ENCODE measurements at places on chromosomes 16 and 17. TPM values are rescaled to one million over a fixed set of nuclear protein-coding genes. Genes with fewer than 3 reads are reported as not detected.

RBFOX1 gene
- 1.8 TPM for polyA plus RNA-seq

TEX19 gene
- 0.09 TPM for polyA plus RNA-seq

KIF19 gene
- 0.56 TPM for polyA plus RNA-seq

AKAP1 gene
- 32.7 TPM for polyA plus RNA-seq

CRHR1 gene
- polyA plus RNA-seq: 0.40 TPM

TPSB2 gene
- polyA plus RNA-seq: not detected

SCIMP gene
- polyA plus RNA-seq: 1.4 TPM

CCL4 gene
- polyA plus RNA-seq: 34.9 TPM

ADAP2 gene
- polyA plus RNA-seq: 3.5 TPM

IL34 gene
- polyA plus RNA-seq: 1.0 TPM

KRT40 gene
- 0.07 TPM for polyA plus RNA-seq

SOX15 gene
- 2.6 TPM for polyA plus RNA-seq

KRT33B gene
- polyA plus RNA-seq: not detected

MRPS23 gene
- polyA plus RNA-seq: 45.8 TPM

RHBDL1 gene
- polyA plus RNA-seq: 1.2 TPM

PYDC1 gene
- not detected for polyA plus RNA-seq

DNAH2 gene
- 0.42 TPM for polyA plus RNA-seq

RAB26 gene
- polyA plus RNA-seq: 4.0 TPM

NPTX1 gene
- polyA plus RNA-seq: 0.70 TPM

CENPN gene
- polyA plus RNA-seq: 21.9 TPM

KRTAP4-9 gene
- polyA plus RNA-seq: not detected

TP53TG3B gene
- polyA plus RNA-seq: not detected

VAT1L gene
- polyA plus RNA-seq: 5.4 TPM

RND2 gene
- polyA plus RNA-seq: 2.6 TPM

KRTAP2-3 gene
- polyA plus RNA-seq: not detected

SMIM36 gene
- 0.07 TPM for polyA plus RNA-seq

MFAP4 gene
- polyA plus RNA-seq: 872 TPM

MAPK8IP3 gene
- polyA plus RNA-seq: 35.3 TPM

AANAT gene
- polyA plus RNA-seq: 0.22 TPM

CCL2 gene
- 25.4 TPM for polyA plus RNA-seq

ZBTB4 gene
- 42.6 TPM for polyA plus RNA-seq

PTRH2 gene
- polyA plus RNA-seq: 22.3 TPM

HSD11B2 gene
- 47.4 TPM for polyA plus RNA-seq

KRT12 gene
- 0.27 TPM for polyA plus RNA-seq

ZDHHC1 gene
- polyA plus RNA-seq: 18.0 TPM

TSPOAP1 gene
- 26.9 TPM for polyA plus RNA-seq

USP10 gene
- polyA plus RNA-seq: 140 TPM

SDR42E2 gene
- 0.18 TPM for polyA plus RNA-seq

HP gene
- 0.68 TPM for polyA plus RNA-seq

PLK1 gene
- polyA plus RNA-seq: 27.9 TPM

TELO2 gene
- polyA plus RNA-seq: 30.0 TPM

DOC2A gene
- polyA plus RNA-seq: 3.1 TPM

ENO3 gene
- 14.8 TPM for polyA plus RNA-seq

MARCHF10 gene
- polyA plus RNA-seq: 0.96 TPM

TBC1D3 gene
- polyA plus RNA-seq: not detected

TBC1D3K gene
- polyA plus RNA-seq: not detected

All from left renal pelvis (tissue), 4 donors.